Stimulated activated CD4-positive, alpha-beta T cell treated with anti-CD3 and anti-CD28 coated beads, Interleukin-1b, Interleukin-23, amount 100 ng/mL, for 1 hour (primary cell): ENCODE measurements at places on chromosomes 2 and 18.

- no peak for DNase-seq
These were observed 129.7 kb upstream of the OSR1 start for GRCh38 chr2:19488009-19488691.

DNA sequence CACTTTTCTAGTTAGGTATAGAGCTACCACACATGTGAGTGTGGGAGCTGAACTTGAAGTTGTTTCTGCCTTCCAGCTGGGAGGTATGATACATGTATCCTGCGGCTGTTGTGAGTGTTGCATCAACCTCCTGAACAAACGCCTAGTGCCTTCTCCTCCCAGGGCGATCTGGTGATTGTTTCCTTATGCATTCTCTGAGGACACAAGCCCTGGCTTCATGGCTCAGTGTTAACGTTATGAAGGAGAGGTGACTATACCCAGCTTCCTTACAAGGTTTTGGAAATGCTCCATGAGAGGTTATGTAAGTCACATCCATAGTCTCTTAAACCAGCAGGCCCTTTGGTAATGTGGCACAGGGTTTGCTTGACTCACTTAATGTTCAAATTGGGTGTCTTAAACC lies 64.9 kb downstream of the SPRED2 start:
- no peak for DNase-seq

GRCh38 chr2:121582272-121582671 lies 51.6 kb downstream of the RNU4ATAC start:
- DNase-seq = no peak

GRCh38 chr2:232417489-232417888 lies 10.8 kb downstream of the ALPG start:
- no peak for DNase-seq

DNA sequence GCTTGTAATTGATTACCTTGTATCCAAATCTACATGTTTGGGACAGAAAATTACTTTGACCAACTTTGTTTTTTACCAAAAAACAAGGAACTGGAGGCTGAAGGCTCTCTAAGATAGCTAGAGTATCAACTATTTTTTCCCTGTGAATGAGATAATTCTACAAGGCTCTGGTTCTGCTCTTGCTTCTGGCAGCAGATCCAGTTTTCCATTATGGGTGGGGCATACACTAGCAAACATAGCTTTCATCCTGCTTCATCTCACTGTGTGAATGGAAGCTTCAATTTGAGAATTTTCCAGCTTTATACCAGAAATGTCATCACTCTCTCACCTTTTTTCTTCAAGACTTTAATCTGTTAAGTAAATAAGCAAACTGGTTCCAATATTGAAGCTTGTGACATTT lies 249.7 kb downstream of the RPRM start:
- DNase-seq = no peak

DNA sequence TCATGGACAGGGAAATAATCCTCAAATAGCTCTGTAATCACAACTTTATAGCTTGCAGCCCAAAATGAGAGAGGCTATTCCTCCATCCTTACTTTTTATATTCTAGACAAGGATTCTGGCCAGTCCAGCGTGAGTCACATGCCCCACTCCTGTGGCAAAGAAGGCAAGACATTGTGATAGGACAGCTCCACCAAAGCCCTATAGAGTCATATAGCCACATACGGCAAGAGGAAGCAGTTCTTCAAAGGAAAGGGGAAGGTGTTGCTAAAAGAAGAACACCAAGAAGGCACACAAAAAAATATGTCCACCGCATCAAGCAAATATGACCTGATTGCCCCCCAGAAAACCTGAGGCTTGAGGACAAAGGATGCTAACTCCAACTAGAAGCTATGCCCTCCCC lies 3.4 kb upstream of the GFPT1 start:
- no peak for DNase-seq

DNA sequence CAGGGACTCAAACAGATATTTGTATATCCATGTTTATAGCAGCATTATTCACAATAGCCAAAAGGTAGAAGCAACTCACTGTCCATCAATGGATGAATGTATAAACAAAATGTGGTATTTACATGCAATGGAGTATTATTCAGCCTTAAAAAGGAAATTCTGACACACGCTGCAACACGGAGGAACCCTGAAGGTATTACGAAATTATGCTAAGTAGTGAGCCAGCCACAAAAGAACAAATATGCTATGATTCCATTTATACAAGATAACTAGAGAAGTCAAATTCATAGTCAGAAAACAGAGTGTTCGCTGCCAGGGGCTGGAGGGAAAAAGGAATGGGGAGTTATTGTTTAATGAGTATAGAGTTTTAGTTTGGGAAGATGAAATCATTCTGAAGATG lies 61.0 kb upstream of the CDKL4 start:
- no peak for DNase-seq

DNA sequence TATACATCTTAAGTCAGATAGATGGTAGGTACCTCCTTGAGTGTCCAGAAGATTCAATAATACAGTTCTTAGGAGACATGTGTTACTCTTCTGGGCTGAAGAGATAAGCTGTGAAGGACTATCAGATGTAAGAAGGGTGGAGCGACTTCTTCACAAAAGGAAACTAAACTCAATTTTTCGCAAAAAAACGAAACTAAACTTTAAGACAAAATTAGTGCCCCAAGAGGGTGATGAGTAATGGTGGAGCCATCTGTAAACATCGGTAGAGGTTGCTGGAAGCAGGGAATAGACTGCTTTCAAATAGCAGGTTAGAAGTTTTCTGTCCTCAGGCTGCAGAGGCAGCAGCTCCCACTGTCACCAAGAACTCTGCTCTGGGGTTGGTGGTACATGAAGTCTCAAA lies 111.6 kb upstream of the TACR1 start:
- DNase-seq = no peak

DNA sequence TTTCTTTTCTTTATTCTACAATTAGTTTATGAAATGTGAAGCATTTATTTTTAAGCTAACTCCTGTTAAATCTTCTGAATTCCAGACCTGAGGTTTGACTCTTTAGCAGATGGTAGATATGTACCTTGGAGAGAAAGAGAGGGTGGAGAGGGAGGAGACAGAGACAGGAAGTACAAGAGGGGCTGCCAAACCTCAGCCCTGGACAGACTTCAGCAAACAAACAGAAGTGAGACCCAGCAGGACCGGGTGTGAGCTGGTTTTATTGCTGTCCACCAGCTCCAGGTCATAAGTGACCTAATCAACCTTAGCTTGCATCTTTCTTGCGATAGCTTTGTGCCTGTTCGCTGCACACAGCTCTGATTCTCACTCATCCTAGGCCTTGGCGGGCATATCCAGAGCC lies 168.6 kb downstream of the CNTNAP5 start:
- DNase-seq = no peak
